ENCODE measurements at places on chromosomes 1 and 21.
A peak's percentile ranks its signal among the peaks of the same experiment; 100 is the strongest.

DNA sequence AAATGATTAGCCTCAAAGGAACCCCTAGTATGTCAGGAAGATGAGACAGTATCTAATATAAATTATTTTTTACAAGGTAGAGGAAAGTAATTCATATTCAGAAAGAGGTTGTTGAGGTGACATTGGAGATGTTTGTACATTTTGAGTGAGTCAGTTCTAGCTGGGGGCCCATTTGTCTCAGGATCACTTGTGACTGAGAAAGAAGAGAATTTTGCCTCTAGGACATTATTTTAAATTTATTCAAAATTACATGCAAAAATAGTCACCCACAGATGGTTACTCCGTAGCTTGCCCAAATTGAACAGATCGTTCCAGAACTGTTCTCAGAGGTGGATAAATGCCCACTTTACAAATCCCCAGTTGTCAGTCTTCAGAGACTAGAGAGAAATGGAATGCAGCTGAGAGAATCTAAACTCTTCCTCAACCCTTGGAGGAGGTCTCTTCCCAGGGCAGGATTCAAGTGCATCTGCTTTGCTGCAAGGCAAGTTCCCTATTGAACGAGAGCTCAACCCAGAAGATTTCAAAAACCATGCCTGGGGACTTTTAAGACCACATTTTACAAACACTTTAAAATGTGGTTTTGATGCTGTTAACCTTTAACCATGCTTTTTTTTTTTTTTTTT lies 987.8 kb upstream of the ADAMTS5 start:
- peak; percentile 71 for DNase-seq

DNA sequence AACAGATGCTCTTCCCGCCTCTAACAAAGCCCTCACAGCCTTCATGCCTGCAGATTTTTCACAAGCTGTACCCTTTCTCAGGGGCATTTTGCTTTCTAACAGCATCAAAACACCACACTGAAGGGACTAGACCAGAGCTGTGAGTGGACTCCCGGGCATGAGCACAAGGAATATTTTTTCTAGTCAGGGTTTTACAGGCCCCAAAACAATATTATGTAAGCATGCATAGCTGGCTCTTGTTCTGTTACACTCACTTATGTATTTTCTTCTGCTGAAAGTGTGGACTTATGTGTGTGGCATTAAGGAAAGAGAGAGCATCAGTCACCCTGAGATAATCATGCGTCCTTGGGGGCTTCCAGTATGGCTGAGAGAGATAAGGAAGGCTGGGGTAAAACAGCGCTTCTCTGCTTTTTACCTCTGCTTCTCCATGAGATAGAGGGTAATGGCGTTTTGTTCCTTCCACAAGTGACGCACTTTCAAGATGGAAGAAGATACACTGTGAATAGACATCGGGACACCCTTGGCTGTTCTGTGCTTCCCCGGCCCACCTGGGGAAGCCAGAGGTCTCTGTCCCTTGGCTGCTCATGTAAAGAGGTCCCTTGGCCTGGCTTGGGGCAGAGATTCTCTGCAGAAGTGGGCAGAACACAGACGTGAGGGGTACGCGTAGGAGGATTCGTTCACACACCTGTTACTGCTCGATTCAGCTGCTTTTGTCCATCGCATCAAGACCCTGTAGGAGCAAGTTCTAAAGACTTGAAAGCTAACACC lies 266.7 kb upstream of the RAB4A start:
- DNase-seq = no peak

GRCh38 chr1:167752219-167752985 lies 30.6 kb downstream of the MPZL1 start:
- peak; percentile 3 for DNase-seq

DNA sequence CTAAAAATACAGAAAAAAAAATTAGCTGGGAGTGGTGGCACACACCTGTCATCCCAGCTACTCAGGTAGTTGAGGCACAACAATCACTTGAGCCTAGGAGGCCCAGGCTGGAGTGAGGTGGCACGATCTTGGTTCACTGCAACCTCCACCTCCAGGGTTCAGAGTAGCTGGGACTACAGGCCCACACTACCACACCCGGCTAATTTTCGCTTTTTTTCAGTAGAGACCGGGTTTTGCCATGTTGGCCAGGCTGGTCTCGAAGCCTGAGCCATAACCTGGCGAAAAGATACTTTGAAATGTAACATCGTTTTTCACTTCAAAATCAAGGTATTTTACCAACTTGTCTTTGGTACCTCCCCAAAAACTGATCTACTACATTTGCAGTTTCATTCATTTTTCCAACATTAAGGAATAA lies 6.1 kb downstream of the GAS5 start:
- DNase-seq = no peak

DNA sequence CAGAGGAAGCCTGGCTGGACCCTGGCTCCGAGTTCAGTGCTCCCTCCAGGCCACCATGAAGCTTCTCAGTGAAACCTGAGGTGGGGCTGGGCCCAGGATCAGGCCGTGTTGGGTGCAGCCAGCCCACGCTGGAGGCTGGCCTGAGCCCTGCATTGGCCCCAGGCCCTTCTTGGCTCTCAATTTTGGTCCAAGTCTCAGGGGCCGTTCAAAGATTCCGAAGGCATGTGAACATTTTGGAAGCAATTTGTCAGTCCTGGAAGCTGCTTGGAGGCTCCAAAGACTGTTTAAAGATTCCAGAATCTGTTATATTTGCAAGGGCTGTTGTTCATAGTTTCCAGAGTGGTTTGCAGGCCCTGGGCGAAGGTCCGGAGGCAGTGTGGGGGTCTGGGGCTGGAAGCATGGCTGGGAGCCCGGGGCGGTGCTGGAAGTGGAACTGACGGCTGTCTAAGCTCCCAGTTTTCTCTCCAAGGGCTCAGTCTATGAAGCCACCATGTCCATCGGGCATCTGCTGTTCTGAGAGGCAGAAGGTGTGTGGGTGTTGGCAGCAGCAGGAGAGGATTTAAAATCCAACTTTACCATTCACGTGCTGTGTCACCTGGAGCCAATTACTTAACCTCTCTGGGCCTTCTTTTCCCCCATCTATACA lies 104.9 kb downstream of the EPHB2 start:
- DNase-seq = no peak

- DNase-seq = no peak
Measured at GRCh38 chr21:45468051-45468970, 63.3 kb downstream of the COL18A1 start.

DNA sequence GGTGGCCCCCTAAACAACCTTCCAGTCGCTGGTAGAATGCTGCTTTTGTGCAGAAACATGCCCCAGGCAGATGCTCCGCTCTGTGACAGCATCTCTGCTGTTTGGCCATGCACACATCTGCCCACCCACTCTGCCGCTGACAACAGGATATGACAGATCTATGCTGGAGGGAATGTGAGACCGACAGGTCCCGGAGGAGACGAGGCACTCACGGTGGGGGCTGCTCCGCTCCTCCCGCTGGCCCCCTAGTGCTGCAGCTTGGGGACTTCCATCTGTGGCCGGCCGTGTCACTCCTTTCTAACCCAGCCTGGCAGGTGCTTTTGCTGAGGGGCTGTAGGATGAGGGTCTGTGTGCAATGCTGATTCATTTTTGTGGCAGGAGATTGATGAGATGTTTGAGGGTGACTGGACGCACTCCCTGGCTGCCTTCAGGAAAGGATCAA lies 49.1 kb upstream of the DMRTB1 start:
- peak; percentile 80 for DNase-seq

- DNase-seq = peak; percentile 10
Measured at GRCh38 chr1:10866321-10867093, 70.1 kb upstream of the CASZ1 start.

DNA sequence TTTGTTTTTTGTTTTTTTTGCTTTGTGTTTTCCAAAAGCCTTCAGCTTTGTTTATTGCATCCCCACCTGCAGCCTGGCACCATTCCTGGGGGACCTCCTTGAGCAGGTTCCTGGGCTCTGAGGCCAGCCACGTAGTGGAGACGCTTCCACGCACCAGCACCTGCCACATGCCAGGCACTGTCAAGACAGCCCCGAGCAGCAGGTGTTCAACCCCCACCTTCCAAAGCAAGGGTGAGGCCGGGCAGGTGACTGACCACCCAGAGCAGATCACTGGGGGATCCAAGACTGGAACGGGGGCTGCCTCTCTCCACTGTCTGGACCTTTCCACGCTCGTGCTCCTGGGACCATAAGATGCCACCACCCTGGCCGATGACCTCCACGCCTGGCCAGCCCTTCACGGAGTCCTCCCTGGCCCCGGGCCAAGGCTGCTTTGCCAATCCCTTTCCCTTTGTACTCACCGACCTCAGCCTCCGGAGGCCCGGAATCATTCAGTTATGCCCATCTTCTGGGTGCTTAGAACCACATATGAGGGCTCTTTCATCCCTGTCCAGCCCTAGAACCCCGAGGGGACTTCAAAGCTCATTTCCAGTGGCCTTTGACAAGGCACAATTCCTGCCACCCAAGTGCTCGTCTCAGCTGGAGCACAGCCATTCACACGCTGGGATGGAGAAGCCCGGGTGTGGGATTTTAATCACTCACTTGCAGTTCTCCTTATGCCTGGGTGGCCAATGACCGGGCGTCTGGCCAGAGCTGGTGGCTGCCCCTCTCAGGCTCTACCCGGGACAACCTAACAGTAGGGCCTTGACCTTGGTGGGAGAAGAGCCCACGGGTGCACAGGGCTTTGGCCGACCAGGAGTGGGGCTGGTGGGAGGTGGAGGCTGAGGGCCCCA lies 330.8 kb downstream of the NPHP4 start:
- DNase-seq = no peak
